ENCODE measurements at places on chromosomes 3 and 15. TPM values are rescaled to one million over a fixed set of nuclear protein-coding genes. Genes with fewer than 3 reads are reported as not detected.

Gene TRPM1
- not detected for total RNA-seq

- DNase-seq: no peak
Observed at GRCh38 chr3:99568663-99569335, 69.6 kb upstream of the COL8A1 start.

DNA sequence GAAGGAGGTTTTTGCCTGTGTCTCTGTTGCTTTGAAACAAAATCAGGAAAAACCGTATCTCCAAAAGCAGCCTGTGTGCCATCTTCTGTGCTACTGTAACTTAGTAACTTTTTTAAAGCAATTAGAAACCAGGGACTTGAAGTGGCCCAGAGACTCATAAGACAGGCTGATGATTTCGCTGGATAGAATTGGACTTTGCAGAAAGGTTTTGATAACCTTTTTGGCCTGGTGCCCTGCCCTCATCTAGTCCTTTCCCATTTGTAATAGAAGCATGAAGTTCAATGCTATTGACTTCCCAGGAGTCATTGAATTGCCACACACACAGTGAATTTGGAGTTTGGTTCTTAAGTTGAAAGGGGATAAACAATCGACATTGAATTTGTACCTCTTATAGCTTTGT lies 157.2 kb downstream of the PTPRG start:
- no peak for DNase-seq

- no peak for DNase-seq
Observed at GRCh38 chr15:38042707-38043445, 108.4 kb downstream of the TMCO5A start.

DNA sequence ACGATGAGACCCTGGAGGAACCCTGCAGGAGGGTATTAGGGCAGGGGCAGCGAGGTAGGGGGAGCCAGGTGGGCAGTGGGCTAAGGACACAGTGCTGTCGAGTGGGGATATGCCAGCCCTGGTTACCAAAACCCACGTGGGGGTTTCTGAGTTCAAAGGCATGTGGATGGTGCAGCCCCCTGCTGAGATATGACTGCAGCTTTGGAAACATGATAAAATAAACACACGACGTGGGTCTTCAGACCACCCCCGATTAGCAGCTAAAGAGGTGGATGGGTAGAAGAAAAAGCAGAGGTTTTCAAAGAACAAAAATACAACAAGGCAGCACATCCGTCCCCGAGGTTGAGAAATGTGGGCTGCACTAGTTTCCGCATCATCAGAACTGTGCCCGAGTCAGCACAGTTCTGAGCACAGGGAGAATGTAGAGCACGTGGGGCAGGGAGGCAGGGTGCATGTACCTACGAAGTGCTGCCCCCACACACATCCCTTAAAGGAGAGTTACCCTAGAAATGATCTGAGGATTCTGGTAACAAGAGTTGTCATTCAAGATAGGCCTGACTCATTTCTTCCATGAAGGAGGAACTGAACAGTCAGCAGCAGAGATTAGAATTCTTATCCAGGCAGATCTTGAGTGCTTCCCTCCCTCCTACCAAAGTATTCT lies 121.3 kb downstream of the RPLP1 start:
- DNase-seq: no peak

- no peak for DNase-seq
Observed at GRCh38 chr15:42544853-42545629, 3.6 kb downstream of the LRRC57 start.

Gene PPARG
- total RNA-seq: 0.83 TPM

DNA sequence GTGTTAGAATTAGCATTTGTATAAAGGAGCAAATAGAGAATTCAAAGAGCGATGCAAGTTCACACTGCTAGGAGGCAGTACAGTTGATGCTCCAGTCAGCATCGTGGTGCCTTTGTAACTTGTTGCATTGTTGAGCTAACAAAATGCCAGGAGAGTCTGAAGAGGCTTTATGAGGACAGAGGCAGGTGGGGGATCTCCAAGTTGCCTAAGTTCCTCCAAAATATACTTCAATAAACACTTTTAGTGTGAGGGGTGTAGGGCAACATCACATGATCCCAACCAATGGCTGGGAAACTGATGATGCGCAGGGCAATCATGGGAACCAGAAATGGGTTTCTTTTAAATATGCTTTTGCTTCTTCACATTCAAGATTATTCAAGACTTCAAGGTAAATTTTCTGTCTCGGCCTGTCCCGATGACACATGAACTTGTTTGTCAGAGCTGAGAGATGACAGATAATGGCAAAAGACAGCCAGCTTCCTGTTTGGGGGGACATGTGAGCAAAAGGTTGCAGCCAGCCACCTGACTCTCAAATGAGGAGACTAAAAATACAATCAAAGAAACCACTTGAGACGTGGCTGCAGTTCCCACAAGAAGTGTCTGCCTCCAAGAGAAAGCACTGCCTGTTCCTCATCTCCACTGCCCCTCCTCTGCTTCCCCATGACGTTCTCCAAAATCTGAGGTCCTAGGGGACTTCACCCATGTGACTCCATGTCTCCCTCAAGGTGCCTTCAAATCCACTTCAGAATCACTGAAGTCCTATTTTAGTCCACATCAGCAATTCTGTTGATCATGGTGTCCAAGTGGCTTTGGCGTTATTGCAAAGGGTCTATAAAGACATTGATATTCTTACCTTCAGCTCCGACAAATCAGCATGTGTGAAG lies 39.3 kb downstream of the KLHL6 start:
- peak; percentile 81 for DNase-seq

DNA sequence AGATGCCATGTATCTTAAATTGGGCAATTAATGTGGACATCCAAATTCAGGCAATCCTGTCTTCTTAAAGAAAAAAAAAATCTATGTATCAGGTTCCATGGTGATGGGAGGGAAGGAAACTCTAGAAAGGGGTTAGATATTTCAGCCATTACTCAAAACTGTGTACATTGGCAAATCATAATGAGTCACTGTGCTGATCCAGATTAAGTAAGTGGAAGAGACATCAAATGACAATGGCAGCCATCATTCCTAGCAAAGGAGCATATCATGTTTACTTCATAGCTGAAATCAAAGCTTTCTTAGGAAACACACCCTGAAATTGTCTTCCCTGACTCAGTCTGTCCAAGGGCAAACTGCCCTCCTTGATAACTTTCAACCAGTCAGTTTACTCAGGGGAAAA lies 713.3 kb upstream of the GBE1 start:
- no peak for DNase-seq

- no peak for DNase-seq
Observed at GRCh38 chr3:58175437-58176184, 35.2 kb downstream of the DNASE1L3 start.

DNA sequence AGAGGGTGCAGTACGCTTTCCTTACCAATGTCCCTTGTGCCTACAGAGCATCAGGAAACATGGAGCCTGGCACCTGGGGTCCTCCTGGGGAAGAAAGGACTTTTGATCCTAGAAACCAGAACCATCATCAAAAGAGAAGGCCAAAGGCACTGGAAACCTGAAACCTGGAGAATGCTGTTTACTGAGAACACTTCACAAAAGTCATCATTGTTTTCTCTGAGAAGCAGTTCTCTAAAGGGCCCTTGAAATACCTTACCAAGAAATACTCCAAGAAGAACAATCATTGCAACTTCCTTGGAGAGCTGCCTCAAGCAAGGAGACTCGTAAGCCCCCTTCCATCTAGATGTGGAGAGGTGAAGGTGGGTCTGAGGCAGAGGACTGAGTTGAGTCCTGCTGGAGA lies 66.0 kb downstream of the TLE3 start:
- no peak for DNase-seq

Gene GATM
- 1.6 TPM for total RNA-seq

DNA sequence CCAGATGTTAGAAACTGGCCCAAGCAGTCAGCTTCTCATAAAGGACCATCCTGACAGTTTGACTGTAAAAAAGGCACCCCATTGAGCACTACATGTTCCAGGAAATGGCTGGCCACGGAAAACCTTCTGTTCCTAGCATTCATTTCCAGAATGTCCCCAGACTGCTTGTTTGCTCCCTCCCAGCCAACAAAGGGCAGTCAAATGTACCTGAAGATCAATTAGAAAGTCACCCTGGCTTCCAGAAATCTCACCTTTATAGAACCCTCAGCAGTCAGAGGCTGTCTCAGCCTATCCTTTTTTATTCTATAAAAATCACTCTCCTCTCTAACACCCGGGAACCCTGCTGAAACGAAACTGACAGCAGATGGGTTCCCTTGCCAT lies 784 bp upstream of the SAMMSON start:
- DNase-seq: no peak

Gene CAPN7
- 103 TPM for total RNA-seq

DNA sequence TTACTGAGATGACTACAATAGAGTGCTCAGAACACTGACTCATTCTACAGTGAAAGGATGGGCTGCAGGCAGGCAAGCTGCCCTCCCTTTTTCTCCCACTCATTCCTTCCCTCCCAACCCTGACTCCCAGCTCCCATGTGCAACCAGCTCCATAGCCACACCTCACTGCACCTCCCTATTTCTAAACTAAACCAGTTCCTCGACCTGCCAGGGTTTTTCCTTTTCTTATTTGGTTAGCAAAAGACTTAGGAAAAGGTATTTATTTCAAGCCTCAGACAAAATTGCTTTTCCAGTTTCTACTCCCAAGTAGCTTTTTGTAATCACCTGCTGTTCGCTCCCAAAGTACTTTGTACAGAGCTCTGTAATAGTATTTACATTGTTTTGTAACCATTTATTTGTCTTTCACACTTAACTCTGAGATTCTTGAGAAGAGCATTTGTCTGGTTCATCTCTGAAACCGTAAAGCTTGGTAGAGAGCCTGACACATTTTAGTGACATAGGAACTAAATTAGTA lies 2.2 kb downstream of the AADAC start:
- DNase-seq: no peak

- DNase-seq: no peak
Observed at GRCh38 chr15:52682781-52683180, 3.6 kb upstream of the ATOSA start.

Gene TICRR
- 0.12 TPM for total RNA-seq

- no peak for DNase-seq
Observed at GRCh38 chr3:43994657-43995546, 246.8 kb upstream of the TOPAZ1 start.

DNA sequence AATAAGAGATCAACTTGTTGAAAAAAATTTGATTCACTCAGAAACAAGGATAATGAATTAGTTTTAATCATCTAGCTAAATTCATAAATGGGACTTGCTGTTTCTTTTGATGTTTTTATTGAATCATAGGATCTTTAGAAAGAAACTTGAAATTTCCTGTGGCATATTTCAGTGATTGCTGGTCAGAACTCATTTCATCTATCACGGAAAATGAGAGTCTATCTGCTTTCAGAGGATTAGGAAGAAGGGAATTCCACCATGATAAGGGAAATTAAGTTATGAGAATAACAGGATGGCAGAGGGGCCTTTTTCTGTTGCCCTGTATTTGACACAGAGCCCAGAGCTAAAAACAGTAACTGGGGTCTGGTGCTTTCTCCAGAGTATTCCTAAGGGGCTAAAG lies 44.9 kb upstream of the CCNL1 start:
- no peak for DNase-seq
